Activated naive CD8-positive, alpha-beta T cell treated with anti-CD3 and anti-CD28 coated beads, Interleukin-2, amount 50 U/mL, for 16 hours (primary cell): ENCODE measurements at places on chromosomes 3 and 15.

DNA sequence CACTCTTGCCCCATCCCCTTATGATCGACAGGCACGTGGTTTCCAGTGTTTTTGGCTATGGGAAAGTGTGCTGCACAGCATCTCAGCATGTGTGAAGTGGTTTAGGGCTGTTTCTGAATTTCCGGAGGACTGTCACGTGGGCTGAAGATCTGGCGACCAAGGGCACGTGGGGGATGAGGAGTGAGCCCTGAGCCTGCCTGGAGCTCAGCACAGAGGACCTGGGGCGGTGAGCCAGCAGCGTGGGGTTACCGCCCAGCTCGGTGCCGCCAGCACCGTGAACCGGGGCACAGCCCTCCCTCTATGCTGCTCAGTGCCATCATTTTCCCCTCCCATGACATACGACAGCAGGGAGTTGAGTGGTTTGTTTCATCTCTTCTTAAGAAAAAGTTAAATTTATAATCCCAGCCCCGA lies 150.2 kb downstream of the DNAJB8 start:
- DNase-seq = no peak

DNA sequence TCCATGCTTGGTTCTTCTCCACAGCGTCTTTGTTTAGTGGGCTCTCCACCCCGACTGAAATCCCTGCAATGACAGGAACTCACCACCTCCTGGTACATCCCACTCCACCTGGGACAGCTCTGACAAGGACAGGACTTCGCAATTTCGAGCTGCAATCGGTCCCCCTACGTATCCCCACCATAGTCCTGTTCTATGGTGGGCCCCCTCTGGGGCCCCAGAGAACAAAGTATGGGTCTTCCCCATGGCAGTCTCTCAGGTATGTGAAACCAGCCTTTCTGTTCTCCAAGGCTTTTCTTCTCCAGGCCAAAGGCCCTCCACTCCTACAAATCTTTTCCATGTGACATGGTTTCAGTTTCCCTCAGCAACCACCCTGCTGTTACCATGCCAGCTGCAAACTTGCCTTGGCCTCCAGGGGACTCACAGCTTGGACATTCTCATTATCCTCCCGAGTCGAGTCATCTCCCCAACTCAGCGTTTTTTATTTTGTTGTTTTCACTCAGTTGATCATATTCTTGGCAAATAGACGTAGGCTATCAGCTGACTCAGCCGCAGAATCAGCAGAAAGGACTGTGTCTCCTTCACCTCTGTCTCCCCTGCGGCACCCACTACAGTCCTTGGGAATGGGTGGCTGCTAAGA lies 233.3 kb downstream of the OPA1 start:
- no peak for DNase-seq

DNA sequence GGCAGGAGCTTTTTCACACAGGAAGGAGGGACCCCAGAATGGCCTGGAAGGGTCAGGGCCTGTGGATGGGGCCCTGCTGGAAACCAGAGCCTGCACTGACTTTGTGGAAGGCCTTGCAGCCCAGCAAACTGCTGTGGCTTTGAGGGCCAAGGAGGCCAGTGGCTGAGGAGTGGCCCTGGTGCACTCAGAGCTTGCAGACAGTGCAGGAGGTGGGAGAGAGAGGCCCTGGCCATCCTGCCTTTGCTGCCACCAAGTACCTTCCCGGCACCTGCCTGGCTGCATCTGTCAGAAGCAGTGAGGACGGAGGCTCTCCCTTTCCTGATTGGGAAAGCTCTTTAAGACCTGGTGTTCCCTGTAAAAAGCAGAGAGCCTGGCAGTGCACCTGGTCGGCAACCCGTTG lies 6.4 kb downstream of the PSTPIP1 start:
- DNase-seq = no peak

DNA sequence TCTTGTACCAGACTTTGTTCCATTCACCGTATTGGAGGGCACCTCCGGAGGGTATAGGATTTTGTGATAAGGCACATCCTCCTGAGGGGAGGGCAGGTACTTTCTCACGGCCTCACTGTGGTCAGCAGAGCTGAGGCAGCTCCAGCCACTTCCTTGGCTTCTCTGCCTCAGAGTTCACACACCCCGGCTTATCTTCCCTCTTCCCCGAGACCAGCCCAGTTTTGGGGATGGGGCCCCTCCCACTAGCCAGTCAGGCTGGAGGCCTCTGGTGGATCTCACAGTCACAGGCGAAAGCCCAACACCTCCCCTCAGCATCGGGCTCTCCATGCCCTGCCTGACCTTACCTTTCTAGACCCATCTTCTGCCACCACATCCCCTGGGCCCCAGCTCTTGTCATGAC lies 316.2 kb upstream of the CTDSPL start:
- DNase-seq = no peak

DNA sequence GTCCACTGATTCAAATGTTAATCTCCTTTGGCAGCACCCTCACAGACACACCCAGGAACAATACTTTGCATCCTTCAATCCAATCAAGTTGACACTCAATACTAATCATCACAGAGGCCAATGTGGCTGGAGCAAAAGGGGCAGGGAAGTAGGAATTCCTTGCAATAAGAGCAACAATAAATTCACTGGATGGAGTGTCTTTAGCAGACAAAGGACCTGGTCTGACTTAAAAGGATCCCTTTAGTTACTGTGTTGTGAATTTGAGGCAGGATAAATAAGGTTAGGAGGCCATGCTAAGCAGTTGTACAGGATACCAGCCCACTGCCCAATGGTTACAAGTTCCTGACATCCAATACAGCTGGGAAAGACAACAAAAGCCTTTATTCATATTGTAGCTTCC lies 12.3 kb upstream of the GFM1 start:
- DNase-seq = no peak

GRCh38 chr15:48823237-48823636 lies 12.4 kb upstream of the CEP152 start:
- no peak for DNase-seq

GRCh38 chr15:40892447-40893012 lies 1.7 kb upstream of the VPS18 start:
- DNase-seq = no peak

- no peak for DNase-seq
Observed at GRCh38 chr3:53998980-53999379, 107.3 kb upstream of the SELENOK start.

DNA sequence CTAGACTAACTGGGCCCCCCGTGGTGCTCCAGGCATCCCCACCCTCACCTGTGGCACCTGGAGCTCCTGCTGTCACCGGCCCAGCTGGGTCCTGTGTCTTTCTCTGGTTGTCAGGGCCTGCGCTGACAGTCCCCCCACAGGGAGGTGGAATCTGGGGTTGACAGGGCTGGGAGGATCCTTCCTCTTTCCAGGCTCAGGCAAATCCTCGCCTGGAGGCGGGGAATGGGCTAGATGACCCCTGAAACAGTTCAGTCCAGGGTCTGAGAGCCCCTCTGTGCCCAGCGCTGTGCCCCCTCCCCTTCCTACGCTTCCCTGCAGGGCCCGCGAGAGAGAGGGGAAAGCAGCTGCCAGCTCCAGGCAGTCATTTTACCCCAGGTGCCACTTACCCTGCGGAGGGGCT lies 50.1 kb upstream of the MCF2L2 start:
- no peak for DNase-seq

DNA sequence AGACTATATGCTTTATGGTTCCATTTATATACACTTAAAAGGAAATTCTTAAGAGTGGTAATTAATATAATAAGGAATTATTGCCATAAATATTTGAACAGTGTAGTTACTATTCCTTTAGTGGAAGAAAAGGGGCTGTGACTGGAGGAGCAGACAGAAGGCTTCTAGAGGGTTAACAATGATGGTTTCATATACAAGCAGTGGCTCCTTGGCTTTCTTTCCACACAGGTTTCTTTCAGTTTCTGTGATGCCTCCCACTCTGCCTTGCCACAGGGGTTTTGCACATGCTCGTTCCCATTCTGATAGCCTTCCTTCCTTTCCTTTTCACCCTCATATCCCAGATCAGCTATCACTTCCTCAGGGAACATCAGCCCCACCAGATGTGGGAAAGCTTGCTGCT lies 108.8 kb upstream of the LYSMD4 start:
- no peak for DNase-seq

DNA sequence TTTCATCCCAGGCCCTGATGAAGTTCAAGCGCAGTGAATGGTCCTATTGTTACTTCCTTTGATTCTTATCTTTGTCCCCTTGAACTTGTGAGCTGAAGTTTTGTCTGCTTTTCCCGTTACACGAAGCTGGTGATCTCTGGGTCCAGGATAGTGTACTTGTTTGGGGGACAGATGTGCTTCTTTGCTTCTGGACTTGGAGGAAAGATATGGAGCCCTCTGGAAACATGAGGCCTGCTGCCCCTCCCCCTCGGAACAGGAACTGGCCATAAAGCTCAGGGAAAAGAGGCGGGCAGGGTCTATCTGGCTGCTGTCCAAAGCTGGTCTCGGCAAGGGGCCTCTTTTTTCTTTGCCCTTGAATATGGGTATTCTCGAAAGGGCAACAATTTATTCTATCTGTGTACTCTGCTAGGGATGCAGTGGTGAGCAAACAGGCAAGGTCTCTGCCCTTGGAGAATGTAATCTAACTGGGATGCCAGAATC lies 47.6 kb downstream of the IDH2 start:
- DNase-seq = no peak

DNA sequence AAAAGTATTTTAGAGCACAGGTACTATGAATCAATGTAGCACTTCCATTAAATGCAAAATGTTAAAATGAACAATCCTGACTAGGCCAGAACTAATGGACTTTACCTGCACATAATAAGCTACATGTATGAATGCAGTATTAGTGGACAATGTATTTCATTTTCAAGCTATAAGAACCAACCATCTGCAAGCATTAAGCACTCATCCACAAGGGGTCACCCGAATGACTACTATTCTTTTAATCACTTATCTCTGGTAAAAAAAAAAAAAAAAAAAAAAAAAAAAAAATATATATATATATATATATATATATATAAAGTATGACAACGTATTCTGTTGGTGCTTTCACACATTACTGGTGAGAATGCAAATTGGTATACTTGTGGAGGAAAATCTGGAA lies 7.2 kb downstream of the HERC1 start:
- no peak for DNase-seq

DNA sequence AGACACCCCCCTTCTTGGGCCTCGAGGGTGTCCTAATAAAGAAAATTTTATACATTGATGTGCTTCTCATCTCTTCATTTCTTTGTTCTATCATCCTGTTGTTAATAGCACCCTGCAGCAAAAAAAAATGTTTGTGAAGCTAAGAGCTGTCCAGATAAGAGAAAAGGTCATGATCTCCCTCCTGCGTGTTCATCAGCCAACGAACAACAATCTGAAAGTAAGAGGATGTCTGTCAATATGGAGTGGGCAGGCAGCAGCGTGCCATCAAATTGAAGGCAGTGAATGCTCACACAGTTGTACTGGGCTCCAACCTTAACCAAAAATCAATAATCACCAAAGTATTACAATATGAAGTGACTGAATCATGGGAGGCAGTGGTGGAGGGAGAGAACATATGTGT lies 418.6 kb upstream of the ONECUT1 start:
- no peak for DNase-seq

GRCh38 chr15:25368850-25369249 lies 70.0 kb downstream of the UBE3A start:
- no peak for DNase-seq

DNA sequence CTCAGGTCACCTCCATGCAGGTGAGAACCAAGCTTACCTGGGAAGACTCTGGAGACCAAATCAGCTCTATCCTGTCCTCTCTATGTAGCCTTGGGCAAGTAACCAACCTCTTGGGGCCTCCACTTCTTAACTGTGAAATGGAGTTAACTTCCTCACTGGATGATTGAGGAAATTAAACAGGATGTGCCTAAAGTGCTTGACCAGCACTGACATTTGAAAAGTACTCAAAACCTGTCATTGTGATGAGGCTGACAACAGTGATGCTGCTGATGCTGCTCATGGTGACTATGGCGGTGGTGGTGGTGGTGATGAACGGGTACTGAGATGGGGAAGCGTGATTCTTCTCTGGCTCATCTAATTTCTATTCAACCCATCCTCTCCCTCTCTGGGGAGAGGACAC lies 22.3 kb downstream of the VIPR1 start:
- DNase-seq = no peak
